ENCODE measurements at places on chromosomes 1 and 21.
A peak's percentile ranks its signal among the peaks of the same experiment; 100 is the strongest.

DNA sequence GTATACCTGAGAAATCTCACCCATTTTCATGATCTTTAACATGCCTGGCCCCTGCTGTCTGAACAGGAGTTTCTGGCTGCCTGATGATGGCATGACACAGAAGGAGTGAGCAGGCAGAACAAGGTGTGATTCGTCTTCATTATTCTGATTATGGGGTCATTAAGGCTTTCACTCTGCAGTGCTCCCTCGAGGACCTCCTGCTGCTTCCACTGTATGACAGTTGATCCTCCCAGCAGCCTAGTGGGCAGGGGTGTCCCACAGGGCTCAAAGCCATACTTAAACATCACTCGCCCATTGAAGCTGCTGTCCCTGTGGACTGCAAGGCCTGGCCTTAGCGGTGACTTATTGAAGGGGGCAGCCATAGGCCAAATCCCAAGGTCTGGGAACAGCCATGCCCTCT is 12.7 kb upstream of the PARS2 start:
- DNase-seq: no peak

GRCh38 chr1:173355281-173356031 is 121.7 kb upstream of the PRDX6 start:
- no peak for DNase-seq

DNA sequence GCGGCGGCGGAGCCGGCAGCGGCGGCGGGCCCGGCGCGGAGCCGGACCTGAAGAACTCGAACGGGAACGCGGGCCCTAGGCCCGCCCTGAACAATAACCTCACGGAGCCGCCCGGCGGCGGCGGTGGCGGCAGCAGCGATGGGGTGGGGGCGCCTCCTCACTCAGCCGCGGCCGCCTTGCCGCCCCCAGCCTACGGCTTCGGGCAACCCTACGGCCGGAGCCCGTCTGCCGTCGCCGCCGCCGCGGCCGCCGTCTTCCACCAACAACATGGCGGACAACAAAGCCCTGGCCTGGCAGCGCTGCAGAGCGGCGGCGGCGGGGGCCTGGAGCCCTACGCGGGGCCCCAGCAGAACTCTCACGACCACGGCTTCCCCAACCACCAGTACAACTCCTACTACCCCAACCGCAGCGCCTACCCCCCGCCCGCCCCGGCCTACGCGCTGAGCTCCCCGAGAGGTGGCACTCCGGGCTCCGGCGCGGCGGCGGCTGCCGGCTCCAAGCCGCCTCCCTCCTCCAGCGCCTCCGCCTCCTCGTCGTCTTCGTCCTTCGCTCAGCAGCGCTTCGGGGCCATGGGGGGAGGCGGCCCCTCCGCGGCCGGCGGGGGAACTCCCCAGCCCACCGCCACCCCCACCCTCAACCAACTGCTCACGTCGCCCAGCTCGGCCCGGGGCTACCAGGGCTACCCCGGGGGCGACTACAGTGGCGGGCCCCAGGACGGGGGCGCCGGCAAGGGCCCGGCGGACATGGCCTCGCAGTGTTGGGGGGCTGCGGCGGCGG is 1.0 kb downstream of the ARID1A start:
- peak; percentile 36 for DNase-seq

GRCh38 chr1:184982002-184982954 is 8.0 kb upstream of the NIBAN1 start:
- peak; percentile 65 for DNase-seq

Data from stimulated activated CD4-positive, alpha-beta T cell treated with anti-CD3 and anti-CD28 coated beads, Interleukin-1b, Interleukin-23, amount 100 ng/mL, for 1 hour (primary cell).